ENCODE measurements at places on chromosomes 4 and X.

GRCh38 chr4:73945674-73946449, 36.0 kb downstream of the PF4 start:
- no peak for DNase-seq

DNA sequence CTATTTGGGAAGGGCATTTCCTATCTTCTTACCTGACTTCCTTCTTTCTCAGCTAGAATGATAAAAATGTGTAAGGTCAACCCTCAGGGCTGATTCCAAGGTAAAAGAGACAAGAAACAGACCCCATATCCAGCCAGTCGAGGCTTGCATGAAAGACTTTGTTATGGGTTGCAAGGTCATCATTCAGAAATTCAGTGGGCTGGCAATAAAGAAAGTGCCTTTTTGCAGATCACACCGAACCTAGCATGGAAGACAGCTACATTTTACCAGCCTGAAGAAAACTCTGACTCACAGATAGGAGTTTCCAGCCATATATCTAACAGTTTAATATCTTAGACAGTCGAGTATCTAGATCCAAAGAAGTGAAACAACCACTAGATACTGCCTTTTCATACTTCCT, 87.4 kb downstream of the PDGFC start:
- DNase-seq, result no peak

- DNase-seq, result no peak
These were observed 279.9 kb upstream of the SLIT2 start for GRCh38 chr4:19971829-19972228.

DNA sequence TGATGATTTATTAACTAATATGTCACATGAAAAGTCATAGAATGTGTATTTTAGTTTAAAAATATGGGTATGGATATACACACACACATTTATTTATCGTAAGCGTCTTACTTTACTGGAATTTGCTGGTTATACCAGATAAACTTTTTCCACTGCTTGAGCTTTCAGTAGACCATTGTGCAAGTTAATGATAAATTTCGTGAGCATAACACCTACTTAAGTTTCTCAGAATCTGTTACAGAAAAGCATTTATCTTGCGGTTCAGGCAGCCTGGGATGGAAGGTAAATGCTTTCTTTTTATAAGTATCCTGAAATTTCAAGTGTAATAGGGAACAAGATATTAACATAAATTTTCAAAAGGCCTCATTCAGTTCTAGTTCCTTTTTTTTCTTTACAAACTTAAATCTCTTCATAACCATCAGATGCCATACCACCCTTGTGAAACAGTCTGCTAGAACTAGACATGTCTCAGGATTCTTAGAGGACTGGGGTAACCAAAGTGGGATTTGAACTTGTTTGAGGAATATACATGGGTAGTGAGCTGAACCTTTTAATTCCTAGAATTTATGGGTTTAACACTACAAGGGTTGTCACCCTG, 27.7 kb downstream of the ATP7A start:
- DNase-seq, result no peak

GRCh38 chr4:119536572-119537528, 91.8 kb downstream of the PDE5A start:
- DNase-seq, result no peak

DNA sequence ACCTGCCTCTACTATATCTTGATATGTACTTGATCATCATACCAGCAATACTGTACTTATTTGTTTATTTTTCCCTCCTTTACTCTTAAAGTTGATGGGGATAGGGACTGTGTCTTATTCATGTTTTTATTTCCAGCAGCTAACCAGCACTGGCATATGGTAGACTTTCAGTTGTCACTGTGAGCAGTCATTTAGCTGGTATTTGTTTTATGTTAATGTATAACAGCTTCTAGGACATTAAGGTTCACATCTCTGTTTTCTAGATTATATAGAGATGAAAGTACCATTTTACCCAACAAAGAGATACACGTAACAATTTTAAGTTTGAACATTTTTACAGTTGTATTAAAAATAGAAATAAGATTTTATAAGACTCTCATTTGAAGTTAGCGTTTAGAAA, 17.9 kb downstream of the METTL14 start:
- no peak for DNase-seq

DNA sequence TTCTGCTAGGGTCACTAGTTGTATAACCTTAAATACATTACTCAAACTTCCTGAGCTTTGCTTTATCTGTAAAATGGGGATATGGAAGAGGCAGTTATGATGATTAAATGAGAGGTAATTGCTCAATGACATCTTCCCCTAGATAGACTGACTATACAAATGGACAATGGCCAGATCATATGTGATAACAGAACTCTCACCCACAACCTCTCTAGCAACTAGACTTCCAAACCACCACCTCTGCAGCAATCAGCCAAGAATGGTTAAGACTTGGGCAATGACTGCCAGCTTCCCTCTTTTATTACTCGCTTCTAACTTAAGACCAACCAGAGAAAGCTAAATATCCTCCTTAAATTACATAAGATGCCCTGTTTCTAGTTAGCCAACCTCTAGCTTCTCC, 2.9 kb upstream of the SEPSECS start:
- no peak for DNase-seq

DNA sequence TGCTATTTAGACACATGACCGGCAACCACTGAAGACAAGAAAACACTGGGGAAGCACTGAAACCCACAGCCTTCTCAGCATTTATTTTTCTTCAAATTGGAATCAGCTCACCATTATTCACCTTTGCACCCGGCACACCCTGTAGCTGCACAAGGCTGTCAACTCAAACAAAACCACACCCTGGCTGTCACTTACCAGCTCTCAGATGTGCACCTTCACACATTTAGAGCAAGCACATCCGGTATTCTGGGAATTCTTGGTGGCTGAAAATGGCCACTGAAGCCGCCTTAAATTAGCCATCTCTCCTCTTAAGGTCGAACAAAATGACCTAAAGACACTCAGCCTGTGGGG, 5.9 kb downstream of the ZFYVE28 start:
- DNase-seq, result peak; percentile 50

GRCh38 chr4:79695848-79696247, 287.8 kb upstream of the GK2 start:
- no peak for DNase-seq

GRCh38 chr4:911871-912490, 20.1 kb downstream of the GAK start:
- DNase-seq, result no peak

GRCh38 chrX:110322603-110323002, 4.7 kb upstream of the AMMECR1 start:
- DNase-seq, result no peak

- no peak for DNase-seq
These were observed 6.5 kb downstream of the WFS1 start for GRCh38 chr4:6275898-6276806.

- no peak for DNase-seq
These were observed 1388.6 kb downstream of the TECRL start for GRCh38 chr4:63020661-63021060.

- peak; percentile 29 for DNase-seq
These were observed 189.6 kb downstream of the BCOR start for GRCh38 chrX:39907964-39908661.

GRCh38 chr4:171203425-171203824, 609.8 kb upstream of the GALNTL6 start:
- DNase-seq, result no peak

Data from activated naive CD8-positive, alpha-beta T cell treated with anti-CD3 and anti-CD28 coated beads, Interleukin-2, amount 50 U/mL, for 24 hours (primary cell).